ENCODE measurements at places on chromosomes 6 and 20.

- DNase-seq, result no peak
Measured at GRCh38 chr6:95517568-95517967, 59.8 kb upstream of the MANEA start.

DNA sequence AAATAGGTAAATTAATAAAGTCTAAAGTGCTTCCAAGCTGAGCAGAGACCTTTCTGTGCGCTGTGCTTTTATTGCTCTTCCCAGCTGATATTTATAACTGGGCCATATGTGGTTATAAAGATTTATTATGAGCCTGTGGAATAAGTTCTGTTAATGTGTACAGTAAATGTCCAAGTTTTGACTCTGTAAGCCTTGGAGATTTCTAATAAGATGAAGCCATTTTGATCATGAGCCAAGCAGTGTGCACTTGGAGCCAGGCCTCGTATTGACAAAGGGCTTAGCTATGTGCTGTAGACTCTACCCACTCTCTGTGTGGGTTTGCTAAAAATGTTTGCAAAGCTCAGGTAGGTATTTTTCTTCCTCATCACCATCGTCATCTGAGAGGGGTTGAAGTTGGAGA lies 361.1 kb downstream of the FOXA2 start:
- DNase-seq, result no peak

GRCh38 chr20:47638851-47639250 lies 137.2 kb downstream of the NCOA3 start:
- DNase-seq, result no peak

DNA sequence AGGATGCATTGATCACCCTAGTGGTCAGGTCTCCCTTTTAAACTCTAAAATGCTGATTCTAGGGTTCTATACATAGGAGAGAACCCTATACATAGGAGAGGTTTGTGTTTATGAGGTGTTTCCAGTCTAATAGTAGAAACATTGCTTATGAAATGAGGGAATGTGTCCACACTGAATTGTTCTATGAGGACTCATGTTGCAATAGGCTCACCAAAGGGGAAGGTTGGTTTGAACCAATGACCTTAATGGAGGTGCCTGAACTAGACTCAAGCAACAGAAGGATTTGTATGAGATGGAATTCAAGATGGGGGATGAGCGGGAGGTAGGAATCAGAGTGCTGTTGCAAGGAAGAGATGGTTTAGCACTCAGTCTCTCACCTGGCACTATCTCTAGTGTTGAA lies 33.5 kb upstream of the UBR2 start:
- DNase-seq, result peak; percentile 55

- no peak for DNase-seq
Measured at GRCh38 chr6:8707956-8708772, 272.8 kb upstream of the SLC35B3 start.

DNA sequence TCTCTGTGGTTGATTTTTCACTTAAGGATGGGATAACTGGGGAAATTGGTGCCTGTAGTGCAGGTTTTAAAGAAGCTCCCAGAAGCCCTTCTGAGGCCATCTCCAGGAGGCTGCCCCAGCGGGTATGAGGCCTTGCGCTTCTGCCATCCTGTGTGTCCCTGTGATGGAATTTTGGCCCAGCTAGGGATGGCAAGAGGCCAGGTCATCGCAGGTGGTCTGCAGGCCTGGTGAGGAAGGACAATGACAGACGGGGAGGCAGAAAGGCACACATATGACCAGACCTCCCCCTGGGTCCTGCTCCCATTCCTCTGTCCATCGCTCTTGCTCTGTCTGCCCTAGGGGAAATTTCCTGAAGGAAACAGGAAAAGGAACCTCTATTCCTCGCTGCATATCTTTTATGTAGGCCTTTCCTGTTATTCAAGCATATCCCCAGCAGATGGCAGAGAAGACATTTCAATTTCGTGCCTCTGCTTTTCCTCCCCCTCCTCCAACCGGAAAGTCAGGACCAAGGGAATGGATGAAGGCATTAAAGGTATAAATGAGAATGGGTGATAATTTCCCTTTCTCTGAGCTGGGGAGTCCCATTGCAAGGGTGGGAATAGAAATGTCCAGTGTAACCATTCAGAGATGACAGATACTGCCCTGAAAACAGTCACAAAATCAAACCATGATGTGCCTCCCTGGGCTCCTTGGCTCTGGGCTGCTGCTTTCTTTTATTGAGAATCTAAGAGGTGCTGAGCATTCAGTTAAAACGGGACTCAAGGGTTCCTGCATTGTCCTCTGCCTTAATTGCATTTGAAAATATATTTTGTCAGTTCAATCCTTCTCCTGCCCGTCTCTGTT lies 17.6 kb upstream of the HLA-F start:
- no peak for DNase-seq

DNA sequence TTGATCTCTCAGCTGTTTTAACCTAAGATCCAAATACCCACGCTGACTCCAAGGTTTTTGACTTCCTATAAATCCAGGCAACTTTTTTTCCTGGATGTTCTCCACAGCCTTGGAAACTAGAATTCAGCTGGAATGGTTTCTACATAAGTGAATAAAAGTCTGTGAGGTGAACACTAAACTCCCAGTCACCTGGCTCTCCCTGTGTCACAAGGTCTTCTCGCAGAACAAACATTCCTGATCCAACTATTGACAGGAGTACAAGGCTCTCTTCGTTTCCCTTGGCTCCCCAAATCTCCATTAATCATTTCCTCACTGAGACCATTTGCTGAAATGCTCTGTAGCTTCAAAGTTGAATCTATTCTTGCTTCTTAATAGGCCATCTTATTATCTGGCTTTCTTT lies 265.7 kb downstream of the ADGRG6 start:
- no peak for DNase-seq

- no peak for DNase-seq
Measured at GRCh38 chr20:54389596-54390280, 85.7 kb upstream of the DOK5 start.
